ENCODE measurements at places on chromosomes 5 and 9.
A peak's percentile ranks its signal among the peaks of the same experiment; 100 is the strongest.

- no peak for DNase-seq
Observed at GRCh38 chr5:82309091-82309531, 31.0 kb upstream of the RPS23 start.

DNA sequence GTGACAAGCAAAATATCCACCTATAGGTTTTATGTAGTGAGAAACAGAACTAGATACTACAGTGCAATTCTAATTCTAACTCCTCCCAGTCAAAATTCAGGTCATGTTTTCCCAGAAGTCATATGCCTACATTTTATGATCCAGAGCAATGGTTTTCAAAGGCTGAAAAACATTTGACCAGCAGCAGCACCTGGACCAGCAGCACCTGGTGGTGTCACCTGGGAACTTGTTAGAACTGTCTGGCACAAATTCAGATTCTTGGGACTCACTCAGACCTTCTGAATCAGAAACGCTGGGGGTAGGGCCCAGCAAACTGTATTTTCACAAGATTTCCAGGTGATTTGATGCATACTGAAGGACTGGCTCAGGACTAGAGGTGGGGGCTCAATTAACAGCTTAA, 367.7 kb upstream of the RFX3 start:
- DNase-seq = no peak

DNA sequence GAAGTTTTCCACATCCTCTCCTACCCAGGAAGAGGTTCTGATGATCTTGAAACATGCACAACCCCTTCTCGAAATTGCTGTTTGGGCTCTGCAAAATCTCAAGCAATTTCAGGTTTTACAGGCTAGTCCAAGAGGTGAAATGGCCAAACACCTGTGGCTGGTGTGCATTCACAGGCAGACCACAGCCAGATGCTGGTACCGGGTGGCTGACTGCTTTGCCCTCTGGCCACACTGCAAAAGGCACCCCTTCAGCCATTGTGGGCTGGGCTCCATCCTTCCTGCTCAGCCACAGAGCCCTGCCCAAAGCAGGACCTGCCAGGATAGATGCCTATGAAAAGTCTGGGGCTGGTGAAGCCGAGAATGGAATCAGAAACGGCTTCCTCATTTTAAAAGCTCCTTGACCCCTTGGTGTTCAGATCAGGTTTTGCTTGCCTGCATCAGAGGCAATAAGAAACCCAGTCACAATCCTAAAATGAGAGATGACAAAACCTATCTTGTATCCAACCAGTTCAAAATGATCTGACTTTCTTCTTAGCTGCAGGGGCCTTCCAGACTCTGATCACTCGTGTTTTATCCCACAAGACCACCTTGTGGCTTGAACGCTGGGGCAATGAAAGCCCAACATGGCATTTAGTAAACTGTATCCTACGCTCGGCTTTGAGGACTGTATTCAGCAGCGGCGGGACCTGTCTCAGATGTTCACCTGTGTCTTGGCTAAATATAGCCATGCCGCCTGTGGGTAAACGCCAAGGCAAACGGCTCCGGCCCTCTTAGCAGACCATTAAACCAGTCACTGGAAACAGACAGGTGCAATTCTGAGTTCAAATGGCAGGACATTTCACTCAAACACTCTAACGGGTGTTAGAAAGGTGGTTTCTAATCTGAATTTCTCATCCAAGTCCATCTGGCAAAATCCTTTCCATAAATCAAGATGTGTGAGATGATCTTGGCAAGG, 49.6 kb downstream of the EPB41L4B start:
- no peak for DNase-seq

- DNase-seq = no peak
Observed at GRCh38 chr9:72800328-72800994, 152.4 kb downstream of the ALDH1A1 start.

GRCh38 chr5:147479949-147480348, 29.9 kb downstream of the DPYSL3 start:
- no peak for DNase-seq

DNA sequence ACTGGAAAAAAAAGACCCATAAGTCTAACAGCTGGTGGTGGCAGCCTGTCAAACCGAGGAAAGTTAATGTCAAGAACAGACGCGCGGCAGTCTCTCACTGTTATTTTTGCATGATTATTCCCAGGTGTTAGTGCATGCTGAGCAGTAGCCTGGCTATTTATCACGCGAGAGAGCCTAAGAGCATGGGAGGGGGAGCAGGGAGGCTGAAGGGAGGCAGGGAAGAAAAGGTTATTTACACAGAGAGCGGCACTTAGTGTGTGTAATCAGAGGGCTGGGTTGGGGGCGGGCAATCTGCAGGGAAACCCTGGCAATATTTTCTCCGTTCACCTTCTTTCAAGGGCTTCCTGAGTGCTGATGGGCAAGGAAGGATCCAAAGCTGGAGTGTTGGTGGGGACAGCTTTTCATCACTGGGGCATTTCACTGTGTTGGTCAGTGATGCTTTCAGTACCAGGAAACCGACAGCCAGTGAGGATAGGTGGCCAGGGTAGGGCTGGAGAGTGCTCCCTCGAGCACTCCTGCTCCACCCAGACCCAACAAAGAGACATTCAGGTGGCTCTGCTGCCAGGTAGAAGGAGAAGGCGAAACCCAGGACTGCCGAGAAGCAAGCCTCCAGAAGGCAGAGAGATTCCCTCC, 39.6 kb downstream of the ZNF608 start:
- DNase-seq = no peak

- DNase-seq = no peak
Observed at GRCh38 chr9:104329245-104329644, 174.8 kb upstream of the OR13F1 start.

- no peak for DNase-seq
Observed at GRCh38 chr5:124302533-124302932, 443.9 kb downstream of the ZNF608 start.

- no peak for DNase-seq
Observed at GRCh38 chr5:7261049-7261448, 134.9 kb upstream of the ADCY2 start.

DNA sequence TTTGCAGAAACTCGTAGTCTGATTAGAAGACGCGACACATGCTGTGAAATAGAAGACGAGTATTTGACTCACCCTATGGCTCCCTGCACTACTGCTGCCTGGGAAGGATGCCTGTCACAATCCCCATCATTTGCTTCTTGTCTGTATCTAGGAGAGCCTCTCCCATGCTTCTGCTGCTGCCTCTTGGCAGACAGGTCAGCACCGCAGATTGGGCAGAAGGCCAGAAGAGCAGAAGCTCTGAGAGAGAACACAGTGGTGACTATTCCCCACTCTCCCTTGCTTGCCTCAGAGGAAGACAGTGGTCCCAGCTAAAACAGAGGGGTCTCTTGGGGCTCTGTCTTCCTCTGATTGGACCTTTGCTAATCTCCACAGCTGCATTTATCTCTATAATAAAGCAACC, 84.0 kb upstream of the SMIM32 start:
- no peak for DNase-seq

GRCh38 chr9:35690614-35691333, 1.0 kb upstream of the TPM2 start:
- peak; percentile 14 for DNase-seq

GRCh38 chr9:93510041-93510440, 56.7 kb upstream of the FAM120AOS start:
- DNase-seq = no peak

- no peak for DNase-seq
Observed at GRCh38 chr5:18495157-18495556, 860.9 kb downstream of the TAF11L14 start.

GRCh38 chr9:132792547-132792946, 85.5 kb downstream of the AK8 start:
- no peak for DNase-seq

DNA sequence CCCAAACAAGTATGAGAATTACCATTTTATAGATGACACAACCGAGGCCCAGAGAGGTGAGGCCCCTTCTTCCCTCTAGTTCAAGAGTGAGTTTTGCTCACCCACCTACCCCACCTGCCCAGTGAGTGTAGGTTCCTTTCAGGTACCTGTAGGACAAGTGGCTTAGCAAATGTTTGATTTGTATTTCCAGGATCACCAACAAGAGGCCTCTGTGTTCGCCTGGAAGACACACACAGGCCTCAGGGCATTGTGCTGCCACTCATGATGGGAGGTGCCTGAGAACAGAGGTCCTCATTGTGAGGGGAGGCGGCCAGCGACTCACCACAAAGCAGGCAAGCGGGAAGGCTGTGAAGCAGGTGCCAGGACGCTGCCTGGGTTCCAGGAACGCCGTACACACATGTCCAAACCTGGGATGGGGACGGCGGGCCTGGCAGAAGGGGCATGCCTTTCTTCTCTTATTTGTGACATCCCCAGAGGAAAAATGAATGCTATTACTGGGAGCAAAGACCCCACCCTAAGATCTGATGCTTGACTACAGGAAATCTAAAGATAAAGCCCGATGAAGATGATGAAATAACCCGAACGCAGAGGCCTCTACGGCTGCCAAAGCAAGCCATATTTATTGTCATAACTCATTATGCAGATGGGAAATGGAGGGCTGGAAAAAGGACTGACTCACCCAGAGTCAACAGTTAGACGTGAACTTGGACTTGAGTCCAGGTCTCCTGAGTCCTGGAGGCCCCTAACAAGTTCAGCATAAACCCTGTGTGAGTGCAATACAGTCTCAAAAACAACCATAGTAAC, 60.2 kb upstream of the SLC25A51 start:
- peak; percentile 61 for DNase-seq

GRCh38 chr5:107646418-107646817, 24.3 kb downstream of the EFNA5 start:
- DNase-seq = no peak

- no peak for DNase-seq
Observed at GRCh38 chr9:98801969-98802371, 5.5 kb upstream of the GALNT12 start.

GRCh38 chr5:125338440-125339174, 592.2 kb upstream of the ZNF608 start:
- DNase-seq = no peak

GRCh38 chr9:87650611-87651295, 75.2 kb upstream of the CTSL start:
- no peak for DNase-seq

DNA sequence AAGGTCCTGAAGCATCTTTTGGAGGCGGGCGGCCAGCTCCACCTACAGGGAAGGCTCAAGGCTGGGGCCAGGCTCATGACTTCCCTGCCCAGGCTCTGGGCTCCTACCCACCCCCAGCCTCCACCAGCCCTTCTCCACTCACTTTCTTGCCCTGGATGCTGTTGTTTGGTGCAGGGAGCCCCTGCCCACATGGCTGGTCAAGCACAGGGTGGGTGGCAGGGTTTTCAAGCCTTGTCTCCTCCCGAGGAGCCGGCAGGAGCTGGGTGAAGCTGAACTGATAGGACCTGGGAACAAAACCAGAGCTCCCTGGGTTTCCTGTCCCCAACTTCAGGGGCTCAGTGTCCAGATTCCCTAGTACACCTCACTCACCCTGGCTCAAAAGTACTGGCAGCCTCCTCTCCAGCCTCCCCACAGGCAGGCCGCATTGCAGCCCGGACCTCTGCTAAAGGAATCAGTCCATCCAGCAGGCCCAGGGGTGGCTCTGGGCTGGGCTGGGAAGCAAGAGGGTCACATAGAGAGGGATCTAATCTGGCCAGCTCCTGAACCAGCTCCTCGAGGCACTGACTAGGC, 6.9 kb downstream of the SHROOM1 start:
- DNase-seq = no peak

DNA sequence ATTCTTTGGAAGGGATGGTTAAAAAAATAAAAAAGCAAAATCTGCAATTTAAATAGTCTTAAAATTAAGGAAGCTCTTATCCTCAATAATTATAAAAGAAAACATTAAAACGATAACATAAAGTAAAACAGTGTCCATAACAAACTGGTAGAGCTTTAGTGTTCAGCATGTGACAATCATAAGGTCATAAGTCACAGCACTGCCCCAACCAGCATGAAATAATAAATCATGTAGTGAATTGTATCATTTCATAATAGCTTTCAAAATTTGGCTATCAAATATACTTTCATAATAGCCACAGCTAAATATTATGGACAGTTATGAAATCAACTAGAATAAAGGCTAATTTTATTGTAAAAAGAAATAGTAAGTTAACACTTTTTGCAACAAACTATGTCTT, 10.0 kb downstream of the NR3C1 start:
- no peak for DNase-seq
